Stimulated activated CD8-positive, alpha-beta memory T cell treated with anti-CD3 and anti-CD28 coated beads, Interleukin-12 subunit alpha, Interleukin-12 subunit beta, amount 100 ng/mL, for 1 hour (primary cell): ENCODE measurements at places on chromosomes 16 and 17.

- no peak for DNase-seq
Measured at GRCh38 chr16:79307214-79307613, 293.3 kb downstream of the MAF start.

GRCh38 chr16:85943711-85944110 is 44.7 kb downstream of the IRF8 start:
- DNase-seq, result no peak

DNA sequence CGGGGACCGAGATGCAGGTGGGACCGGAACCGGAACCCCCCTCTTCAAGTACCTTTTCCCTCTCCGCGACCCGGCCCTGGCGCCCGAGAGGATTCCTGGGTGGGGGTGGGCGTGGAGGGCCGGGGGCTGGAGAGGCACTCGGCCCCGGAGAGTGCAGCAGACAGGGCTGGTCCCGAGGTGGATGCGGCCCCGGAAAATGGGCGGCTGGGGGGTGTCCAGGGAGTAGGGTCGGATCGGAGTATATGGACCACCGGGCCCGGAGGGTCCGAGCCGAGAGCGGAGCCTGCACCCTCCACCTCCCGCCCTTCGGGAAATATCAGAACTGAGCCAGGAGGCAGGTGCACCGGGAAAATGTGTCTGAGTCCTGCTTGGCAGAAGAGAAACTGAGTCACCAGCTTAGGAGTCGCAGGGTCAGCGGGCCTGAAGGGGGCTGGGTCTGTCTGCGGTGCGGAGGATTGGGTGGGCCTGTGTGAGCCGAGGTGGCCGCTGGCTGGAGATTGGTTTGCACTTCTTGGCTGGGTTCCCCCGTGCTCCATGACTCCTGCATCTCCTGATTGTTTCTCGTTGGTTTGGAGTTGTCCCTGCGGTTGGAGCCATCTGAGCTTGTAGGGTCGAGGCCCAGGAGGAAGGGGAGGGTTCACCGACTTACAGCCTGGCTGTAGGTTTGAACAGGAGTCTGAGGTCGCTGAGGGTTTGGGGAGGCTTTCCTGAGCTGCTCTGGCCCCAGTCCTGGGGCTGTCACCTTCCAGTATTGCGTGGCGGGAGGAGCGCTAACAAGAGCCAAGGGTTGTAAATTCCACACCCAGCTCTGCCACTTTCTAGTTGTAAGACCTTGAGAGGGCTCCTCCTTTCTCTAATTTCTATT is 518 bp downstream of the SH2B1 start:
- DNase-seq, result no peak

- DNase-seq, result no peak
Measured at GRCh38 chr16:9372934-9373890, 281.8 kb downstream of the HAPSTR1 start.

DNA sequence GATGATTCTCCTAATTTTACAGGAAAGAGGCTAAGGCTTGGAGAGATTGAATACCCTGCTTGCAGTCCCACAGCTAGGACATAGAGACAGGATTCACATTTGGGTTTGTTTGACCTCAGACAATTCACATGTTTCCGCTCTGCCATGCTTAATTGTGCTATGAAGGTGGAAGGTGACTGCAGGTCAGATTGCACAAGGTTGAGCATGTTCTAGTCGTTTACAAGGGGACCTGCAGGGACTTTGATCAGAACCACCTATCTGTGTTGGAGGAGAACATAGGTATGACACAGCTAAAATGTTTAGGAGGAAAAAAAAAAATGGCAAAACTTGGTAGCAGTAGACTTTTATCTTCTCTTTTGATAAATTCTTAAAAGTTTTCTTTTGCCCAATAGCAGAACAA is 4.9 kb upstream of the ANKFN1 start:
- DNase-seq, result no peak

GRCh38 chr16:22734368-22734767 is 79.6 kb upstream of the HS3ST2 start:
- DNase-seq, result no peak

- DNase-seq, result no peak
Measured at GRCh38 chr17:55124730-55125360, 139.9 kb upstream of the HLF start.

GRCh38 chr16:70703041-70703834 is 17.4 kb upstream of the MTSS2 start:
- no peak for DNase-seq

DNA sequence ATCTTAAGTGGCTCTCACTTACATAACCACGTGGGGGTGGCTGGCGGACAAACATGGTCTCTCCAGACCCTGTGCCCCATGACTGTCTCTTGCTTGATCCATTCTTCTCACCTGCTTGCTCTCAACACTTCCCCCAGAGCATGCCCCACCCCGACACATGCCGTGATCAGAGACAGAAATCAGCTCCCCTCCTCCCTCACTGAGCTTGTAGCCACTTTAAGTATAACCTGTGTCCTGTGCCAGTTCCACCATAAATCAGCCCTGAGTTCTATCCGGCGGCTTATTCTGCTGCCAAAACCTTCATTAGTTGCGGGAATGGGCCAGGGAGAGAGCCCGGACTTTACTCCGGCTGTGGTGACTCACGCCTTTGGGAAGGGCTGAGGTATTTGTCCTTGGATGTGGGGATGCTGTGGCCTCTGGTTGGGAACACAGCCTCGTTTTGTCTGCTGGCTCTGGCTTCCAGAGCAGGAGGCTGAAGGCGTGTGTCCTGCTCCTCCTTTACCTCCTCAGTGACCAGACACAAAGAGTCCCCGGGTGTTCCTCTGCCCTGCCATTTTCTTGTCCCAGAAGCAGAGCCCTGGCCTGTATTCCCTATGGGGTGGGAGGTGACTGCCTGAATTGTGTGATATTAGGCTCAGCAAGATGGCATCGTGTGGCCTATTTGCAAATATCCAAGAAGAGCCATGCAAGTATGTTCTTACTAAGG is 21.1 kb downstream of the ANKRD40 start:
- DNase-seq, result no peak

- no peak for DNase-seq
Measured at GRCh38 chr16:56860226-56861020, 4.6 kb upstream of the SLC12A3 start.

GRCh38 chr17:71987634-71988033 is 133.2 kb upstream of the SOX9 start:
- no peak for DNase-seq

- DNase-seq, result no peak
Measured at GRCh38 chr16:66162821-66163220, 203.7 kb upstream of the CDH5 start.

DNA sequence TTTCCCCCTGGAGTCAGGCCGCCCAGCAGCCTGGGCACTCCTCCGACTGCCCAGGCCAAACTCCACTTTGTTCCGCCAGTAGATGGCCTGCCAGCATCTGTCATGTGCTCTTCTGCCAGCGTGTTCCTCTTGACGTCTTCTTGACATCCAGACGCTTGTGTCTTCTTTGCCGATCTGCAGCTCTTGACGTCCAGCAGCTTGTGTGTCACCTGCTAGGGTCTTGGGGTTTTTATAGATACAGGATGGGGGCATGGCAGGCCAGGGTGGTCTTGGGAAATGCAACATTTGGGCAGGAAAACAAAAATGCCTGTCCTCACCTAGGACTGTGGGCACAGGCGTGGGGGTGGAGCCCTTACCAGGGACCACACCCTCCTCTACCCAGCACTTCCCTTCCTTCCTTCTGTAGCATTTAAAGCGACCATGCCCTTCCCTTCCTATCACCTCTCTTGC is 88.7 kb downstream of the BMERB1 start:
- DNase-seq, result no peak

- DNase-seq, result no peak
Measured at GRCh38 chr17:79465011-79465680, 145.7 kb downstream of the RBFOX3 start.

DNA sequence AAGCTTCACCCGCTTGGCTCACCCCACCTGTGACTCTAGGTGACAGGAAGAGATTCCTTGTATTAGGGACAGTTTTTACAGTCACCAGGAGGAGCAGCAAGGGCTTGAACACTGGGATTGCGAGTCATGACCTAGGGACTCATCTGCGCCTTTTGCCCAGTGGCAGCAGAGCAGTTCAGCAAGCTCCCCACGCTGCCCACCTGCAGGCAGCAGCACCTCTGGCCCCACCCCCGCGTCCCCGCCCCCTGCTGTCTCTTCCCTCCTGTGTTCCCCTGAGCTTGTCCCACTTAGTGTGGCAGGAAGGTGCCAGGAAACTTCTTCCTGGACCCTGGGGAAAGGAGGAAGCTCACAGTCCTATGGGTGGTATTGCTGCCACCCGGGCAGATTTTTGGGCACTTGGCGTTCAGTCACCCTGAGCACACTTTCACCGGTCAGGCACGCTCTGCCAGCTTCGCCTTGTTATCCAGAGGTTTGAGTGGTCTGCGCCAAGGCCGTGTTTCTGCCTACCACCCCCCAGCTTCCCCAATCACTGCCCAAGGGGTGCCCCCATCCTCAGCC is 8.7 kb downstream of the MMP15 start:
- no peak for DNase-seq

GRCh38 chr17:42779304-42779935 is 990 bp upstream of the WNK4 start:
- DNase-seq, result no peak

DNA sequence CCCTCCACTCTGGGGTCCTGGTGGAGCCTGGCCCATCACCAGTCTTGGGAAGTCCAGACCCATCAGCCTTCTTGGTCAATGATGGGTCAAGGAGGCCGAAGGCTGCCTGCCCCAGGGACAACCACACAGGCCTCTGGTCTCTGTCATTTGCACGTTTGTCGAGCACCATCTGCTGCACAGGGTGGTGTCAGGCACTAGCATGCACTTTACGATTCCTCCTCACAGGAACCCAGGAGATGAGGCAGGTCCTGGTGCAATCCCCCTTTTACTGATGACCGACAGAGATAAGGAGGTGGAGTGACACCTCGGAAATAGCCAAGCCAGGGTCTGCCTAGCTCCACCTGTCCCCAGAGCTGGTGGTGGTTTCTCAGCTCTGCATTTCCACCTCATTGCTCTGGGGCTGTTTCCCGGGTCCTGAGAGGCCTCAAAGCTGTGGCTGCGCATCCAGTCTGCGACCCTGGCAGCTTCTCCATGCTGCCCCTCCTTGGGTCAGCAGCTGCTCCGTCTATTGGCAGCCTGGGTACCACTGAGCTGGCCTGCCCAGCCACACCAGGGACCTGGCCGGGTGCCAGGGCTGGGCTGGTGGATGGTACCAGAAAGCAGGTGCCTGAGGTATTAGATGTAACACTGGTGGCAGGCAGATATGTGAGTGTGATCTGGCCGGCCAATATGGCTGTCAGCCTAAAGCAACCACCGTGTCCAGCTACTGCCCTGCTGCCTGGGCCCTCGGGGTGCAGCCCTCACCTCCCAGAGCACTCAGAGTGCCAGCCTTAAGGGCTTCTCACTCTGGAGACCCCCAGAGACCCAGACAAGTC is 10.0 kb downstream of the MMP15 start:
- no peak for DNase-seq

DNA sequence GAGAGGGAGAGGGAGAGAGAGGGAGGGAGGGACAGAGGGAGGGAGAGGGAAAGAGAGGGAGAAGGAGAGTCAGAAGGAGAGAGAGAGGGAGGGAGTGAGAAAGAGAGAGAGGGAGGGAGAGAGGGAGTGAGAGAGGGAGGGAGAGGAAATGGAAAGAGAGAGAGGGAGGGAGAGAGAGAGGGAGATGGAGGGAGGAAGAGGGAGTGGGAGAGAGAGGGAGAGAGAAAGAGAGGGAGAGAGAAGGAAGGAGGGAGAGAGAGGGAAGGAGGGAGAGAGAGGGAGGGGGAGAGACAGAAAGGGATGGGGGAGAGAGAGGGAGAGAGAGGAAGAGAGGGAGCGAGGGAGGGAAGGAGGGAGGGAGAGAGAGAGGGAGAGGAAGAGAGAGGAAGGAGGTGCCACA is 72.8 kb downstream of the AXIN2 start:
- no peak for DNase-seq

DNA sequence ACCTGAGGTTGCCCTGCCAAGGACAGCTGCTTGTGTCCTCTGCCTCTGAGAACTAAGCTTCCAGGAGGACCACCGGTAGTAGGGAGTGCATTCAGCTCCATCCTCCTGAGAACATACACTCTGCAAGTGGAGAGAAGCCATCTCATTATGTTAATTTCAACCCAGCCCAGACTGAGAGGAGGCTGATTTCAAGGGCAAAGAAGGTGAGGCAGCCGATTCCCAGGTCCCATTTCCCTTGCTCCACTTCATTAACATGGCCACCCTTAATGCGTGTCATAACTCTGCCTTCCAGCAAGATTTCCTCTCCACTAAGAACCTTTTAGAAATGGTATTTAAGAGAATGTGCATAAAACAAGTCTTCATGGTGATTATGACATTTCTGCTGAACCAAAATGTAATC is 72.5 kb downstream of the CDH13 start:
- no peak for DNase-seq

DNA sequence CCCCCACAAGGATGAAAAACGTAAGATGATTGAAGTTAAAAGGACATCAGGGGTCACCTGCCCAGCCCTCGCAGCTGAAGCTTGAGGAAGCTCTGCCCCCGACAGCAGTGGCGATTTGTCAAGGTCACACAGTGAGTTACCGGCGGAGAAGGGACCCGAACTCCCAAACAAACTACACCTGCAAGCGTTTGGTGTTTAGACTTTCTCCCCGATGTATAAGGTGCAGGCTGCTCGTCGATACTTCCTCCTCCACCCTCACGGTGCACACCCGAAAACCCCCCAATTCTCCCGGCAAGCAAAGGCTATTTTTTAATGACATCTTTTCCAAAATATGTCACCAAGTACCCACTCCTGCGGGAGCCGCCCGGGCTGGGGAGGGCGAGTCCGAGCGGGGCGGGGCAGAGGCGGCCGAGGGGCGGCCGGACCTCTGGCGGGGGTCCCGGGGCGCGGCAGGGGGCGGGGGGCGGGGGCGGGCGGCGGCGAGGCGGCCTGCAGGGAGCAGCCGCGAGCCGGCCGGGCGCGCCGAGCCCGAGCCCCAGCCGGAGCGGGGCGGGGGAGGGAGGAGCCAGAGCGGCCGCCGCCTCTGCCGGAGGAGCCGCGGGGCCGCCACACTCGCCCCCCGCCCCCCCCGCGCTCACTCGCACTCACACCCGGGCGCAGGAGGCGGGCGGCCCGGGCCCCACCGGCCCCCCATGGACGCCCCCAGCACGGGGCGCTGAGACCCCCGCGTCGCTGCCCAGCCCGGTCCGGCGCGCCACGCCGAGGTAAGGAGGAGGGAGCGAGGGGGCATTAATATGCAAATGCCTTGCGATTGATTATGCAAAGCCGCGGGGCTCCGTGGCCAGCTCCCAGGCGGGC is at the start of gene THRA:
Gene THRA, plus strand, starts transcription at position 637 of the 858 bp plus-strand sequence. CDS start 11,524 bp downstream, outside the sequence.
- peak; percentile 46 for DNase-seq

DNA sequence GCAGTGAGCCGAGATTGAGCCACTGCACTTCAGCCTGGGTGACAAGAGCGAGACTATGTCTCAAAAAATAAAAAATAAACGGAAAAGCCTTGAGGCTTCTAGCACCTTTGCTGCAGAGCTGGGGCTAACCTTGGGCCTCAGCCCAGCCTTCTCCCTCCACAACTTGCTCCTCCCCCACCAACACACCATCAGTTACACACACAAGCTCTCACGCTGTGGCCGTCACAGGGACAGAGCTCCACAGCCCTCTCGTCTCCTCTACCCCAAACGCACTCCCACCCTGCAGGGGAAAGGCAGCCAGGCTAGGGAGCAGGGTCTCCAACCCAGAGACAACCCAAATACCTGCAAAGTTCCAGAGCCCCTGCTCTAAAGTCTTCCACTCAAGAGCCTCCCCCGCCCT is 22.0 kb upstream of the MRPS23 start:
- DNase-seq, result no peak
